Heart right ventricle (tissue), 16 donors: ENCODE measurements at places on chromosomes 4 and X. TPM values are rescaled to one million over a fixed set of nuclear protein-coding genes. Genes with fewer than 3 reads are reported as not detected.

Gene SLITRK4
- 1.6 TPM for total RNA-seq

Gene HELT
- total RNA-seq: not detected

Gene PLP1
- 2.7 TPM for total RNA-seq

Gene AFAP1
- total RNA-seq: 8.9 TPM

GRCh38 chr4:151939670-151940069, 178.9 kb upstream of the GATB start:
- no peak for DNase-seq
- no peaks in the 10 kb centered on the region for H3K27me3 ChIP-seq
- H3K27ac ChIP-seq: no peak overlapping the region
- no peak overlapping the region for H3K4me3 ChIP-seq
